ENCODE measurements at places on chromosomes 12 and 14.

GRCh38 chr14:99562856-99563748 is 40.9 kb downstream of the CCDC85C start:
- DNase-seq: no peak

- no peak for DNase-seq
These were observed 817 bp upstream of the IPO8 start for GRCh38 chr12:30696486-30696885.

- no peak for DNase-seq
These were observed 25.0 kb downstream of the YAF2 start for GRCh38 chr12:42213023-42213422.

DNA sequence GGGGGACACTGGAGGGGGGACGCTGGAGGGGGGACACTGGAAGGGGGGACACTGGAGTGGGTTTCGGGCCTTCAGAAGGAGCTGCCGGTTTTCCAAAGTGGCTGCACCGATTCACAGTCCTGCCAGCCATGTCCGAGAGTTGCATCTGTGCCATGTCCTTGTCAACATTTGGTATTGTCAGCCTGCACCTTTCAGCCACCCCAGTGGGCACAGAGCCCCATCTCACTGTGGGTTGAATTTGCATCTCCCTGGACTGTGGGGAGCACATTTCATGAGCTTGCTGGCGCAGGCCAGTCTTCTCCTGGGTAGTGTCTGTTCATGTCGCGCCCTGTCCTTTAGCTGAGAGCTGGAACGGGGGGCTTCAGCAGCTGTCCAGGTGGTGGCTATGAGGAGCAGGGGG is 72.7 kb downstream of the GALNT9 start:
- DNase-seq: no peak

DNA sequence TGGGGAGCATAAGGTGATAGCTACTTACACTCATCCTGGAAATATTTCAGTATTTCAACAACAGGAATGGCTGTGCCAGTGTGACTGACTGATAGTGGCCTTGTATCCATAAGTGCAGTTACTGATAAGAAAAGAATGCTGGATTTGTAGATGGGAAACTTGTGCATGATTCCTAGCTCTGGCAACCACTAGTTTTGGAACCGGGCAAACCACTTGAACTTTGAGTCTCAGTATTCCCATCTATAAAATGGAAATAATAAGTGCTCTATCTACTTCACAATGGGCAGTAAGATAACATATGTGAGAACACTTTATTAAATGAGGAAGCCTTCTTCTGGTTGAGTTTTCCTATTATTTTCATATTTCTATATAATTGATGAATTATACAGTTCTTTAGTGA is 77.2 kb downstream of the TPH2 start:
- no peak for DNase-seq

- DNase-seq: no peak
These were observed 33.9 kb upstream of the FAM222A start for GRCh38 chr12:109679501-109680263.

DNA sequence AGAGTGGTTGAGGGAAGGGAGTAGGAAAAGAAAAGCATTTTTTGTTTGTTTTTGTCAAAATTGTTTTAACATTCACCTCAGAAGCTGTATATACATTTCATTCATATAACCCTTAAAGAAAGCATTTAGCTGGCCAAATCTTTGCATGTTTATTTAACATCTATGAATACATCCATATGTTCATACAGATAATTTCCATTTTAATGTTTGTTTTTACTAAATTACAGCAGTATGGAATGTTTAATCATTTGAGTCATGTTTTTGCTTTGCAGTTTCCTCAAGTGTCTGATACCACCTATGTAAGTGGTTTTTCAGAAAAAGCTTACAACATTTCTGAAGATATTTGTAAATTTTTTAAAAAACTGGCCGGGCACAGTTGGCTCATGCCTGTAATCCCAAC is 84.3 kb upstream of the ATF1 start:
- DNase-seq: no peak

GRCh38 chr12:71158361-71158882 is 623 bp upstream of the TSPAN8 start:
- DNase-seq: no peak

DNA sequence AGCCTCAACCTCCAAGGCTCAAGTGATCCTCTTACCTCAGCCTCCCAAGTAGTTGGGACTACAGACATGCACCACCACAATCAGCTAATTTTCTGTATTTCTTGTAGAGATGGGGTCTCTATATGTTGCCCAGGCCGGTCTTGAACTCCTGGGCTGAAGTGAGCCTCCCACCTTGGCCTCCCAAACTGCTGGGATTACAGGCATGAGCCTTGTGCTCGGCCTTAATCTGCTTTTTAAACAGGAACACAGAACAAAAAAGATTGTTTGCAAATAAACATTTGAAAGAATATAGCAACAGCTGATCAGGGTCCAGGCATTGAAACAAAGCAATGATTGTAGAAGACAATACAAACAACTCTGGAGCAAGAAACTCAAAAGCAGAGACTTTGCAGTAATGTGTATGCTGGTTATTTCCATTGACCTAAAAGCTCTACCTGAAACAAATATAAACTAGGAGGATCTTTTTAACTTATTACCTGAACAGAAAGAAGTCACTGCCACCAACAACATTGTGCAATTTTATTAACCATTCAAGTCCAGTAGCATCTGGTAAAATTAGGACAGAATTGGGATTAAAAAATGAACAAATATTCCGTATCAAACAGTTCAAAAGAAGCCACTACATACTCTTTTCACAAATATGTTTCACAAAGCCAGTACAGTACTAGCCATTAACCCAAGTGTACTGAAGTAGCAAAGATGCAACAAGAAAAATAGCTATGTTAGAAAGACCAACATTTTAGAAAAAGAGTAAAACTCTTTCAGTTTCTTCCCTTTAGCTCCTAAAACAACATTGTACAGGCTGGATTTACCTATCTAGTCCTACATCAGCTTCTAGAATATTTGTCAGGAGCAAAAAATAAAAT is 14.2 kb downstream of the AMN1 start:
- DNase-seq: no peak

DNA sequence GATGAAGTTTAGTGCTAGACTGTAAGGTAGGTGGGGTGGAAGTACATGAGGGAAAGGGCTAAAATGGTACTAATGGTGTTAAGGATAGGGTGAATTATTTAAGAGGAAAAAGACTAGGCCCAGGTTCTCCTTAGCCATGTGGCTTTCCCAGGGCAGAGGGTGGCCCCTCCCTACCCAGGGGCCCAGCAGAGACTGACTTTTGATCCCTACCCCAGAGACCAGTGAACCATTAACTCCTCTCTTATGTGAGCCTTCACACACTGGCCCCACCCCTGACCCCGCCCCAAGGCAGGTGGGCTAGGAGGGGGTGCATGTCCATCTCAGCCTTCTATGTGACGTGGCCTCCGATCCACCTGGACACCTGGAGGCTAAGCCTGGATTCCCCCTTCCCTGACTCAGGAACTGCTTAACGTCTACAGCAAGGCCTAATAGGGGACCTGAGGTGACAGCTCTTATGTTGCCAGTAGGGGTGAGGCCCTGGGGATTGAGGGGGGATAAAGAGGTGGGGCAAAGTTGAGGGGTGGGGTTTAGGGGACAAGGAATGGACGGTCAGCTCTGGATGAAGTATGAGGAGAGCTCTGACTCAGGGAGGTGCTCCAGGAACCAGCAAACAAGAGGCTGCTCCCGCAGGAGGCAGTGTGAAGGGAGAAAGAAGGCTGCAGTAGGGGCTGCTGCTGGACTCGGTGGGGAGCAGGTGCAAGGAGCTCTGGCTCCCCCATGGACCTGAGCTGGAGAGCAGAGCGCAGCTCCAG is 757 bp downstream of the SLC39A5 start:
- DNase-seq: no peak

DNA sequence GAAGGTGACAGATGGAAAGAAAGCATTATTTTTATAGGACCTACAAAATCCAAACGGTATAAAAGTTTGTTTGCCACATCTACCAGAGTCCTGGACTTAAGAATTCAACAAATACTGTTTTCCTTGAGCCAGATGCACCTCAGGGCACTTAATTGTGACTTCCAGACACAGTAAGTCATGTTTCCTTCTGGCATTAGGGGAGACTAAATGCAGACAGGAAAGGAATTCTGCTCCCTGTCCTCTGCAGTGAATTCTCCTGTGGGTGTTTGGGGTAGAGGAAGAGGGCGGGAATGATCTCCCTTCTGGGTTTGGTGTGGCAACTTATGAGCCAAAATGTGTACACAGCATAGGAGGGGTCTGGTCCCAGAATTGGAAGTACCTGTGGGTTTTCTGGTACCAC is 93.9 kb upstream of the ZDHHC17 start:
- no peak for DNase-seq

DNA sequence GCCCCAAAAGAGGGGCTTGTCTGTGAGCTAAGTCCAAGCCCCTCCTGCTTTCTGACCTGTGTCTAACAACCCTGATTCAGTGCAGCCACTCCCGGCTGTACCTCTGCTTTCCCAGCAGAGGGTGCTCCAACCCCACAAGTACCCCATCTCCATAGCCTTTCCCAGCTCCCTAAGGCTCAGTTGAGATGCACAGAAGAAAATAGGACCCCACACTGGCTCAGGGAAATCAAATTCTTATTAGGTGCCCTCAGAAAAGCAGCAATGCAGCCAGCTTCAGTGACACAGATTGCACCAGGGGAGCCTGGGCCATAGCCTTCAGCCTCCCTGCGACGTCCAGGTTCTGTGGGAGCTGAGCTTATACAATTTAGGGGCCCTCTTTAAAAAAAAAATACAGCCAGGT is 49.9 kb downstream of the LRRC74A start:
- DNase-seq: peak; percentile 28

DNA sequence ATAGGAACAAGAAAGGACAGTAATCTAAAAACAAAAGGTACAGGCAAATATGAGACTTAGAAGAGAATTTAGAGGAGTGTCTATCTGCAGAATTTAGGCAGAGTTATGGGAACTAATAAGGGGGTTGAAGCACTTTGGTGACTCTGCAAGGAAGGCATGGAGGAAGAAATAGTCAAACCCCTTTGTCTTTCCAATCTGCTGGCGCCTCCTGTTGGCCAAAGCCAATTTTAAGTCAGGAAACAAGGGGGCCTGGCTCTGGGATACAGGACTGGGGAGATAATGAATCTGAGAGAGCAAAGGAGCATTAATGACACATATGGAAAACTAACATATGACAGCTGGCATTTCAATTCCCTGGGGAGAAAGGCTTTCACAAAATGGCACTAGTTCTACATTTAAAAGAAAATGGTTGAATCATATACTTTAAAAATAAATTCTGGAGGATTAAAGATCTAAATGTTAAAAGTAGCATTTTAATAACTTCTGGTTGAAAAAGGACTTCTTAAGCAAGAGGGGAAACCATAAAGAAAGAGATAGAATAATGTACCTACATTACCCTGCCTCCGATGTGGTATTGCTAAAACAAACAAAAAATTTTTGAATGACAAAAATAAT is 48.5 kb upstream of the CSRP2 start:
- DNase-seq: peak; percentile 7

DNA sequence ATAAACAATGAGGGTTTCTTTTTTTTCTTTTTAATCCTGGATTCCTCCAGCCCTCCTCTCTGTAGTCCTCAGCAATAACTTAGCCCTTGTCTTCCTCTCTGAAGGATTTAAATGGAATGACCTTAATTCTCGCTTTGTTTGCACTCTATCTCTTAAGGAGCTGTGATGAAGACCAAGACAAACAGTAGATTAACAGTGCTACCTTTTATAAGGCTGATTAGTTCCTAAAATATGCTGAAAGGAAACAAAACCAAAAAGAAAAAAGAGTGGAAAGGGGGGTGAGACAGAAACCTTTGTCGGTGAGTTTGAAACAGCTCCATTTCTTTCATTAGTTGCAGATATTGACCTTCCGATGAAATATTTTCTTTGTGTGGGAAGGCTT is 38.7 kb upstream of the PTCSC3 start:
- DNase-seq: no peak

- no peak for DNase-seq
These were observed 178.2 kb downstream of the RMST start for GRCh38 chr12:97640826-97641225.

DNA sequence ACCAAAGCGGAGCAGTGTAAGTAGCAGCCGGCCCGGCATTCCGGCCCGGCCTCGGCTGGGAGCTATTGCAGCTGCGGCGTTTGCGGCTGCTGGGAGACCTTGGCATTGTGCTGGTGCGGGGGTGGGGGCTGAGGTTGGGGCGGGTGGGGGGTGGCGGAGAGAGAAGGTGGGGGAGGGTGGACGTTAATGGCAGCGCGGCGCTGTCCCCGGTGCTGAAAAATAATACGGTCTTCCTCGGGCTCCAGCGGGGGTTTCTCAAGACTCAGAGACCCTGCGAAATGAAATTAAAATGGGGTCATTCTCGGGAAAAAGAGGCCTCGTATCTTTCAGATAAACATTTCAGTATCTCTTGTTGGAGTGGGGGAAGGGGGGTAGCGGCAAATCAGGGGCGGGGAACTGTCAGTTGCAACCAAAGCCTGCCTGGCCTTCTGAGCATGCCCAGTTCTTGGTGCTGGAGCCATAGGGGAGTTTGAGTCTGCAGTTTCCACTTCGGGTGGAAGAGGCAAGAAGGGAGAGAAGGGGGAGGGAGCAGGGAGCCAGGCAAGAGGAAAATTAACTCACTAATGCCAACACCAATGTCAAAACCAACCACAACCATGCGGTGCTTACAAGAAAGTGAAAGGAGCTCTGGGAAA is 414 bp downstream of the UNC79 start:
- DNase-seq: no peak

GRCh38 chr12:49624921-49625577 is 1.7 kb downstream of the PRPF40B start:
- no peak for DNase-seq

DNA sequence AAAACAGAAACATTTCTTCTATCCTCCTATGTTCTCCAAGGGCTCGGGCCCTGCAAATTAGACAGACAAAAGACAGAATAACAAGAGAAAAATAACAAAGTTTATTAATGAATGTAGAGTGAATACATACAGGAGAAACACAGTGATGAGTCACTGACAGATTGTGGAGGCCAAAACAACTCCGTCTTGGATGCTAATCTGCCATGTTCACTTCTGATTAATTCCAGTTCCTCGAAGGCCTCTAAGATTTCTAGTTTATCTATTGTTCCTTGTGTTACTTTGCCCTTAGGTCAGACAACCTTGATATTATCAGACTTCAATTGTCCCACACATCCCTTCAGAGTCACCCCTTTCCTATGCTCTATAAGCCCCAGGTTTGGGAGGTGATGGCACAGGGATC is 26.8 kb upstream of the NEDD1 start:
- DNase-seq: no peak

DNA sequence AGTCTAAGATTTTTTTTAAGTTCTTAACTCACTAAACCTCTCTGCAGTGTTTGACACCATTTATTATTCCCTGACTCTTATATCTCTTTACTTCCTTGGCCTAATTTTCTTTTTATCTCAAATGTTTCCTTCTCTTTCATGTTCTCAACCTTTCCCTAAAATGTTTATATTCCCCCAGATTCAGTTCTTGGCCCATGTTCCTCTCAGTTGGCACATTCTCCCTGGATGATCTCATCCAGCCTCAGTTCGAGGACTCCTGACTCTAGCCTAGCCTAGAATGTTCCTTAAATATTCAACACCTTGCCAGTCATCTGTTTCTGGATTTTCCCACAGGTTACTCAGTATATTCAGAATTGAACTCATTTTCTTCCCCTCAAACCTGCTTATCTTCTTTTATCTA is 81.3 kb downstream of the SCN8A start:
- DNase-seq: no peak
